GM23248 (cell line): ENCODE measurements at places on chromosomes 12 and 14. TPM values are rescaled to one million over a fixed set of nuclear protein-coding genes. Genes with fewer than 3 reads are reported as not detected.

The MYO1A gene
- not detected in 2 replicates for total RNA-seq

The DDN gene
- 0.13 TPM in 1 of 2 replicates, not detected in the other for total RNA-seq

The KLHL33 gene
- not detected in 2 replicates for total RNA-seq

The PRB2 gene
- not detected in 2 replicates for total RNA-seq

The RIPK3 gene
- total RNA-seq: 2.2 and 5.3 TPM in 2 replicates

DNA sequence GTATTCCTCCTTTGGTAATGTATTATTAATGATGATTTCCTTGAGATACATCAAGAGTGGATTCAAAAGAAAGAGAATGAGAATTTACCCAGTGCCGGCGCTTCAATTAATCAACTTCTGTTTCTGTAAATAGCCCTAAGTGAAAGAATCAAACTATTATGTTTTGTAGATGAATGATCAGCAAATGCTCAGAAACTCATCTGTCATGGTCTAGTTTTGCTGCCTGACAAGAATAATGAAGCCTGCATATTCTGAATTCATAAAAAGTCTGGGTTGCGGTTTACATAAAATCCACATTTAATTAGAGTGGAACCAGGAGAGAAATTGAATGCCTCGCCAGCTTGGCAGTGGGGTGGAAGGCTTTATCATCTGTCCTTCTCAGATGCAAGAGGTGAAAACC lies 325.3 kb downstream of the GALC start:
- H3K27ac ChIP-seq: no peak overlapping the region
- H3K4me3 ChIP-seq: no peak overlapping the region
- DNase-seq: no peak
- H3K36me3 ChIP-seq: no peaks in the 10 kb centered on the region

- no peaks in the 10 kb centered on the region for H3K36me3 ChIP-seq
- DNase-seq: no peak
- H3K27me3 ChIP-seq: no peaks in the 10 kb centered on the region; the same call in 1 of the 2 replicates
- H3K4me1 ChIP-seq: no peaks in the 10 kb centered on the region
- no peak overlapping the region for H3K27ac ChIP-seq
- no peak overlapping the region for H3K4me3 ChIP-seq
Observed at GRCh38 chr14:76753541-76754198, 7.6 kb upstream of the VASH1 start.

DNA sequence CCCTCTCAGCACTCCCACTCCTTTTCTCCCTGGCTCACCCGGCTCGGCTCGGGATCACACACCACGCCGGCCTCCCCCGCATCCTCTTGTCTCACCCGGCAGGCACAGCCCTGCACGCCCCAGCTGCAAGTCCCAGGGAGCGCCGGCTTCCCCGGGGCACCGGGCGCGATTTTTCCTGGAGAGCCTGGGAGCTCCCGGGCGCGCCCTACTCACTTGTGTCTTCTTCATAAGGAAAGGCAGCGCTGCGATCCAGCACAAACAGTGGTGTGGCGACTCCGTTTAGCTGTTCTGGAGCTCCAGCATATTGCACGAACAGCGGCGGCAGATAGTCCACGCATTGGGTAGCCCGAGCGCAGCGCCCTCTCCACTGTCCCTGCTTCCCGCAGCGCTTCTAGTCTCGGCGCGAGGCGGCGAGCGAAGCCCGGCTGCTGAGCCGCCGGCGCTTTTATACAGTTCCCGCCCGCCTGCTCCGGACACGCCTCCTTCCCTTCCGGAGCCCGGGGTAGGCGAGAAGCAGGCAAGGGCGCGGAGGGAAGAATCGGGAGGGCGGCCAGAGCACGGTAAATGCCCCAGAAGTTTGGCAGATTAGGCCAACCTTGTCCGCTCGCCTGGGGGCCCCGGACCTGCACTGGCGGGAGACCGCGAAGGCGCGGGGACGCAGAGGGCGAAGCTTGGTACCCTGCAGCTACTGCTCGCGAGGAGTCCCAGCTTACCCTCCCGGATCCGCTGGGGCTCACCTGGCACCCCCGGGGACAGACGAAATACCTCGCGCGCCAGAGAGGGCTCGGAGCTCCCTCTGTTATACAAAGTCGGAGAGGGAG lies at the start of gene KITLG:
Gene KITLG (minus strand): TSS at position 421 of the 821 bp plus-strand sequence. CDS start 193 bp downstream, at position 228.
- no peaks in the 10 kb centered on the region for H3K27me3 ChIP-seq
- no peaks in the 10 kb centered on the region for H3K36me3 ChIP-seq
- peak within 1 kb of the TSS; percentile 95 for H3K4me3 ChIP-seq
- H3K4me1 ChIP-seq: peaks cover 22% of the 10 kb centered on the region

DNA sequence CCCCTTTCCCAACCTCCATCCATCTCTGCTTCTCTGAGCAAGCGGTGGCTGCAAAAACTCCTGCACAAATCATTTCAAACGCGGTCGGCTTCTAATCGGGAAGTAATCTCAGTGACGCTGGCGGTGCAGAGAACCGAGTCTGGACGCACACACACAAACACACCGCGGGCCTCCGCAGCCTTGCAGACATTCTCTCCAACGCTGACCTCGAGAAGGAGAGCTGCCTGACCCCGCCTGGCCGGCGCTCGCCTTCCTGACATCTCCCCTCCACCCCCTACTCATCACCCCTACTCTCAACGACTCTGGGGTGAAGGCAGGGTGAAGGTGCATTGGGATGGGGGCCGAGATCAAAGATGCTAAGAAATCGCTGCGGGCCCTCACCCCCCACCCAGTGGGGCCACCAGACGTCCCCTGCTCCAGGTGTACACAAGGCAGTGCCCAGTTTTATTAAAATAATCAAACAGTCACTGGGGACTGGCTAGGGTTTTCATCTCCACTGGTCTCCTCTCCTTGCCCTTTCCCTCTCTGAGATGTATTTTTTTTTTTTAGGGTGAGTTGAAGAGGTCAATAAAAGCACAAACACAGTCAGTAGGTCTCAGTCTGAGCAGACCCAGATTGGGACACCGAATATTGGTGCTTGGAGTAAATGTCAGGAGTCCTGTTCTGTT lies 506 bp upstream of the TBX5 start:
- peak overlapping the region; percentile 95 for H3K27ac ChIP-seq
- peaks cover 24% of the 10 kb centered on the region for H3K4me1 ChIP-seq
- H3K4me3 ChIP-seq: peak overlapping the region; percentile 91
- H3K36me3 ChIP-seq: no peaks in the 10 kb centered on the region
- peak; percentile 87 for DNase-seq

- no peaks in the 10 kb centered on the region for H3K36me3 ChIP-seq
- no peak overlapping the region for H3K27ac ChIP-seq
- no peak for DNase-seq
- no peaks in the 10 kb centered on the region for H3K4me1 ChIP-seq
- peaks cover 16% of the 10 kb centered on the region; the same call in 1 of the 2 replicates for H3K27me3 ChIP-seq
Observed at GRCh38 chr14:105135700-105136395, 32.7 kb downstream of the JAG2 start.

DNA sequence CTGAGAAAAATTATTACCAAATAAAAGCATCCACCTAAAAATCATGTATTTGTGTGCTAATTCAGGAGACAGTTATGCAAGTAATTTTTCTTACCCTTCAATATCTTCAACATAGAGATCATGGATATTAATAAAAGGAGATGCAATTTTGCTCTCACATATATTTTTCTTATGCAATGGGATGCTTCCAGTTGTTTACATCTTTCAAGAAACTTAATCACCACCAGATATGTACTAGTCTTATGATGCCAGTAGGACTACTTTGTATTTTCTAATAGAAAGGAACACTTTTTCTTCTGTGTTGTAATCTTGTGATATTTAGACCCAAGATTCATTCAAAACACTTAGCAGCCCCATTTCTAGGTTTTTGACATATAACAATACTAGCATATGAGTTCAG lies 107.6 kb downstream of the NAV3 start:
- no peaks in the 10 kb centered on the region for H3K36me3 ChIP-seq
- H3K4me3 ChIP-seq: no peak overlapping the region
- H3K27ac ChIP-seq: no peak overlapping the region
- peak; percentile 2 for DNase-seq
- H3K27me3 ChIP-seq: no peaks in the 10 kb centered on the region
- H3K4me1 ChIP-seq: peaks cover 31% of the 10 kb centered on the region

GRCh38 chr14:89479802-89480201 lies 62.8 kb upstream of the FOXN3 start:
- no peak overlapping the region for H3K4me3 ChIP-seq
- no peaks in the 10 kb centered on the region for H3K27me3 ChIP-seq
- H3K4me1 ChIP-seq: no peaks in the 10 kb centered on the region; the same call in 1 of the 2 replicates
- DNase-seq: peak; percentile 69
- no peaks in the 10 kb centered on the region for H3K36me3 ChIP-seq

GRCh38 chr12:92079054-92079385 lies 66.6 kb downstream of the BTG1 start:
- peak overlapping the region; percentile 39; the same call in 1 of the 2 replicates for H3K4me3 ChIP-seq
- no peaks in the 10 kb centered on the region for H3K27me3 ChIP-seq
- DNase-seq: peak; percentile 65
- peaks cover 71% of the 10 kb centered on the region for H3K4me1 ChIP-seq

DNA sequence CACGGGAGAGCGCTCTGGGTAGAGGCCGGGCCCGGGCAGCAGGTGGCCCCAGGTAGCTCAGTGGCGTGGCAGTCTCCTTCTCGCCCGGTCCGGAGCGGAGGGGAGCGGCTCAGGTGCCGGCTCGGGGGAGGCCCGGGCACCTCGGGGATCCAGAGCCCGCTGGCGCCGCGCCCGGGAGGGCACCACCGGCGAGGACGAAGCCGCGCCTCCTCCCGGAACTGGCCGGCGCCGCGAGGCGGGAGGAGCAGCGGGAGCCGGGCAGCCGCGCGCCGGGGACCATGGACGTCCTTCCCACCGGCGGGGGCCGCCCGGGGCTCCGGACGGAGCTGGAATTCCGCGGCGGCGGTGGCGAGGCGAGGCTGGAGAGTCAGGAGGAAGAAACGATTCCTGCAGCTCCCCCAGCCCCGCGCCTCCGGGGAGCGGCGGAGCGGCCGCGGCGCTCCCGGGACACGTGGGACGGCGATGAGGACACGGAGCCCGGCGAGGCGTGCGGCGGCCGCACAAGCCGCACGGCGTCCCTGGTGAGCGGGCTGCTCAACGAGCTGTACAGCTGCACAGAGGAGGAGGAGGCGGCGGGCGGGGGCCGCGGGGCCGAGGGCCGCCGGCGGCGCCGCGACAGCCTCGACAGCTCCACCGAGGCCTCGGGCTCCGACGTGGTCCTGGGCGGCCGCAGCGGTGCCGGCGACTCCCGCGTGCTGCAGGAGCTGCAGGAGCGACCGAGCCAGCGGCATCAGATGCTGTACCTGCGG lies 21.5 kb upstream of the GNS start:
- H3K4me3 ChIP-seq: peak overlapping the region; percentile 48
- no peaks in the 10 kb centered on the region for H3K36me3 ChIP-seq
- no peak overlapping the region for H3K27ac ChIP-seq
- peak; percentile 40 for DNase-seq
- H3K27me3 ChIP-seq: peaks cover 60% of the 10 kb centered on the region
- H3K4me1 ChIP-seq: no peaks in the 10 kb centered on the region

- peaks cover 53% of the 10 kb centered on the region for H3K27me3 ChIP-seq
- H3K4me1 ChIP-seq: no peaks in the 10 kb centered on the region
- no peak for DNase-seq
- no peak overlapping the region for H3K27ac ChIP-seq
- no peaks in the 10 kb centered on the region for H3K36me3 ChIP-seq
Observed at GRCh38 chr14:101558739-101559240, 2.5 kb upstream of the DIO3 start.

- no peaks in the 10 kb centered on the region for H3K36me3 ChIP-seq
- no peaks in the 10 kb centered on the region for H3K4me1 ChIP-seq
- no peak overlapping the region for H3K27ac ChIP-seq
Observed at GRCh38 chr12:57404966-57405640, 25.7 kb downstream of the R3HDM2 start.

DNA sequence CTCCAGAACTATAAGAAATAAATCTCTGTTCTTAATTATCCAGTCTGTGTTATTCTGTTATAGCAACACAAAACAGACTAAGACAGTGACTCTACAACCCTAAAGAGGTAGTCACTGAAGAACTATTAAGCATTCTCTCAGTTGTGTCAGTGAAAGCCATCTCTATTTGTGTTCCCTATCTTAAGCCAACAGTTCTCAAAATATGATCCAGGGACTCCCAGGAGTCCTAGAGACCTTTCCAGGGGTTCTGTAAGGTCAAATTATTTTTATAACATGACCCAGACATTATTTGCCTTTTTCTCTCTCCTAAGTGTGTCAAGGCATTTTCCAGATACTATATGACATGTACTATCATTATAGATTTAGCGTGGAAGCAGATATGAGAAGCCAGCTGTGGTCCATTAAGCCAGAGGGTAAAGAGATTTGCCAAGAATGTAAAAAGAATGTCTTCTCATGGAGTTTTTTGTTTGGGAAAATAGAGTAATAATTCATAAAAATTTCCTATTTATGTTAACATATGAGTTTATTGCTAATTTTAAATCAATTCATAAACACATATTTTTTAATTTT lies 315.8 kb downstream of the RGS6 start:
- H3K4me3 ChIP-seq: no peak overlapping the region
- H3K4me1 ChIP-seq: no peaks in the 10 kb centered on the region
- H3K27ac ChIP-seq: no peak overlapping the region
- no peak for DNase-seq
